ENCODE measurements at places on chromosomes 13 and 19.

GRCh38 chr13:27704681-27705080 lies 83.0 kb downstream of the POLR1D start:
- no peak for DNase-seq

GRCh38 chr19:55625004-55625326 lies 599 bp upstream of the ZNF784 start:
- DNase-seq = no peak

- no peak for DNase-seq
These were observed 204.0 kb upstream of the GPR12 start for GRCh38 chr13:26964278-26965250.

GRCh38 chr19:38736036-38736412 lies 8.2 kb downstream of the CAPN12 start:
- DNase-seq = peak; percentile 38

- no peak for DNase-seq
These were observed 78.5 kb upstream of the NBEA start for GRCh38 chr13:34863360-34864135.

GRCh38 chr19:49136771-49137171 lies 17.4 kb downstream of the PPFIA3 start:
- DNase-seq = no peak

DNA sequence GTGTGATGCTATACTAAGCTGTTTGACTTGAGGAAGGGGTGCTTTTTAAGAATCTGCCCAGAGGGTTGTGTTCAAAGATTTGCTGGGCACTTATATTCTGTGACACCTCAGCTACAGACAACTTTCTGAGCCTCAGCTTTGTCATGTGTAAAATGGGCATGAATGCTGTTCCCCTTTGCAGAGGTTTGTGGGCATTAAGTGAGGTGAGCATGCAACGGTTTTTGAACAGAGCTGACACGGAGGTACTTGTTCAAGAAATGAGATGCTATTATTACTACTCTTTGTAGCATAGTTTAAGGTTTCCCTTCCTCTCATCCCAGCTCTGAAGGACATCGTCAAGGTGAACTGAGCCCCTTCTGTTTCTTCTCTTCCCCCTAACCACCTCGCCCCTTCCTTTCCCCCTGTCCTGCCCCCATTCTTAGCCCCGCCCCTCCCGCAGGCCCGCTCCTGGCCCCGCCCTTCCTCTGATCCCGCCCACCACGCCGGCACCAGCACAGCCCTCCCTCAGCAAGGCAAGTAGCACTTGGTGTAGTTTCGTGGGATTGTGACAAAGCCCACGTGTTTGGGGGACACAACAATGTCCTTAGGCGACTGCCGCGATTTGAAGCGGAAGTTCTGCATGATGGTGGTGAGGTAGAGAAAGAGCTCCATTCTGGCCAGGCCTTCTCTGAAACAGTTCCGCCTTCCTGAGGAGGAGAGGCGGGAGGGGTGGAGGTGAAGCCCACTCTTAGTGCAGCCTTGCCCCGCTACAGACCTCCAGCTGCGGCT lies 26.1 kb upstream of the CYP2A7 start:
- DNase-seq = no peak

- no peak for DNase-seq
These were observed 10.8 kb downstream of the ZIC5 start for GRCh38 chr13:99960663-99961311.

DNA sequence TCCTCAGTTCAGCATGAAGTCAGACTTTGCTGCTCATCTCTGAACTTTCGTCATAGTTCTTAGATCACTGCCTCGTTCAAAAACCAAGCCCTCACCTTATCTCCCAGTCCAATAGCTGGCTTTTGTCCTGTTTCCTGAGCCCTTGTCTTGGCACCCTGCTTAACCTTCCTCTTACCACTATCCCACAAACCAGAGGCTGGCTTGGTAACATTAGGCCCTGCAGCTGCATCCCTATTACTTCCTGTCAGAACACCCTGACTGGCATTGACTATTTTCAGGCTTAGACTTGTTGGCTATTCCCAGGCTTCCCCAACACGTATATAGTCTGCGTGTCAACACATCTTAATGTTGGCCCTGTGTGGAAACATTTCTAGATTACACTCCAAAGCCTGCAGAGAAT lies 172.4 kb downstream of the VWA8 start:
- no peak for DNase-seq

DNA sequence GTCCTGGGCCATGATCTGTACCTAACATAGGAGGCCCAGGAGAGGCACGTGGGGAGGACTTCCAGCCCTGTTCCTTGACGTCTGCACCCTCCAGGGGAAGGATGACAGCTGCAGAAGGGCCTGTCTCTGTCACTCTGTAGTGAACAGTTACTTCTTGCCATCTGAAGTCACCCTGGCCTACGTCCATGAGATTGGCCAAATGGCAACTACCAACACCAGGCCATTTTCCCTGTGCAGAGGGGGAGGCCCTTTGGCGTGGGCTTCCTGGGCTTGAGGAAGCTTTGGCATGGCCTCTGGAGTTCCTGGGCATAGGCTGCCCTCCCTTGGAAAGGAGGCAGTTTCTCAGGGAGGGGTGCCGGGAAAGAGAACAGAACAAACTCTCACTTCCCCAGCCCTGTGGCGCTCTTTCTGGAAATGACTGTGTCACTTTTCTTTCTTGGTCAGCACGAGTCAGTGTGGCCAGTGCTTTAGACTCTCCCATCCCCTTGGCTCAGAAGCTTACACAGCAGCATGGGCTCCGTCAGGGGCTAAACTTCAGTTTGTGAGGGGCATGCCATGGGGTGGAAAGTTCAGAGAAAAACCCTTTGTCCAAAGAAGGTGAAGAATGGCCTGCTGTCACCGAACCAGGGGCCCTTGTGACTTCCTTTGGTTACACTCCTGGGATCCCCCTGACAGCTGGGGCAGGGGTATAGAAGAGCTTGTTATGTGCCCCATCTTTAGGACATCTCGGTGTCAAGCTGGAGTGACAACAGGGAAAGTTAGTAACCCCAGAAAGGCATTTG lies 5.3 kb downstream of the CARM1 start:
- no peak for DNase-seq

- DNase-seq = no peak
These were observed 6.4 kb downstream of the GNA15 start for GRCh38 chr19:3142292-3142670.

DNA sequence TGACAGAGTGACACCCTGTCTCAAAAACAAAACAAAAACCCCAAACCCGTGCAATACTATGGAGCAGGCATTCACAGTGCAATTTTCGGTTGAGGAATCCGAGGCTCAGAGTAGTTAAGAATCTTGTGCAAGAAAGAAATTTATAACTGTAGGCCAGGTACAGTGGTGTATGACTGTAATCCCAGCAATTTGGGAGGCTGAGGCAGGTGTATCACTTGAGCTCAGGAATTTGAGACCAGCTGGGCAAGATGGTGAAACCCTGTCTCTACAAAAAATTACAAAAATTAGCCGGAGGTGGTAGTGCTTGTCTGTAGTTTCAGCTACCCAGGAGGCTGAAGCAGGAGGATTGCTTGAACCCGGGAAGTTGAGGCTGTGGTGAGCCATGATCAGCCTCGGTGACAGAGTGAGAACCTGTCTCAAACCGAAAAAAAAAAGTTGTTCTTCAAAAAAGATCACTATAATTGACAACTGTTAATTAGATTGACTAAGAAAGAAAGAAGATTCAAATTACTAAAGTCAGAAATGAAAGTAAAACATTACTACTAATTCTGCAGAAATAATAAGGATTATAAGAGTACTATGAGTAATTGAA lies 12.9 kb downstream of the CEACAM1 start:
- no peak for DNase-seq

GRCh38 chr19:12727745-12728433 lies 4.2 kb upstream of the TNPO2 start:
- DNase-seq = no peak

DNA sequence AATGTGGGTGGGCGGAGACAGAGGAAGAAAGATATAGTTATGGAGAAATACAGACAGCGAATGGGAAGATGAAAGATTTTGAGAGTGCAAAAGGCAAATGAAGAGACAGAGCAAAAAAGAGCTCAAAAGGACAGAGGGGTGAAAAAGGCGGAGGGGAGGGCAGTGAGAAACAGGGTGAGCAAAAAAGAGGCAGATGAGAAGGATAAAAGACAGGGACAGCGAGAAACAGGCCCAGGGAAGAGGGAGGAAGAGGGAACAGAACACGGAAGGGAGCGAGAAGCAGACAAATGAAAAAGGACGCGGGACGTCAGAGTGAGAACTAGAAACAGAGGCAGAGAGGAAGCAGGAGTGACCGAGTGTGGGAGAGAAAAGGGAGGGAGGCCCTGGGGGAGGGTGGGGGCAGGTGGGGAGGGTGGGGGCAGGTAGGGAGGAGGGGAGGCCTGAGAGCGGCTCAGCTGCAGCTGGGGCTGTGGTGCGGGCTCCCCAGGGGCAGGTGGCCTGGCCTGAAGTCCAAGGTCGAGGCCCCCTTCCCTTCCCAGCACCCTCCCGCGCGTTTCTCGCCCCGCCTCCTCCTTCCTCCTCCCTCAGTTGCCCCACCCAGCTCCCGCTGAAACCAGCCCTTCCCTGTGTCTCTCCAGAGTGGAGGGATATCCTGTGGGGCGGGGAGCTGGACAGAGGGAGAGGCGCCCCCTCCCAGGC lies 2.9 kb downstream of the KLK1 start:
- peak; percentile 45 for DNase-seq

GRCh38 chr13:21901336-21901735 lies 230.5 kb downstream of the FGF9 start:
- no peak for DNase-seq

DNA sequence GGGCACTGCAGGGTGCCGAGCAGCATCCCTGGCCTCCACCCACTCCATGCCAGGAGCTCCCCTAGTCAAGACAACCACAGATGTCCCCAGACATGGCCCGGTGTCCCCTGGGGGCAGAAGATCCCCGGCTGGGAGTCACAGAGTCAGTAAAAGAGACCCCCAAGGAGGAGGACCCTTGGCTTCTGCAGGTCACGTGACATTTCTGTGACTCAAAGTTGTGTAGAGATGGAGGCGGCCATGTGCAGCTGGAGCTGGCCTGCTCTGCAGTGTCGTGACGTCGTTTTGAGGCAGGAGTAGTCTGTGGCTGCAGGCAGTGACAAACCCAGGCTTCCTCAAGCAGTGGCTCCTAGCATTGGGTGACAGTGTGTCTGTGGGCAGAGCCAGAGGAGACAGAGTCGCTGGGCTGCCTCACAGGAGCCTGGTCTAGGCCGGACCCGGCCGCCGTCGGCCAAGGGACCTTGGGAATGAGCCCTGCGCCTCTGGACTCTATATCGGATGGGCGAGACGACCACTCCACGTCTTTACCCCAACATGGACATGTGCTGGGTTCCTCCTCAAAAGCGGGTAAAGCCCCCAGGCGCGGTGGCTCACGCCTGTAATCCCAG lies 7.7 kb upstream of the DIRAS1 start:
- DNase-seq = no peak

GRCh38 chr19:43329989-43330388 lies 23.5 kb upstream of the CD177 start:
- no peak for DNase-seq

Data from GM18507 (cell line).